Omental fat pad (tissue), 4 donors: ENCODE measurements at places on chromosomes 3 and 15. TPM values are rescaled to one million over a fixed set of nuclear protein-coding genes. Genes with fewer than 3 reads are reported as not detected.

PLXND1 gene
- 82.7 TPM for total RNA-seq

IL17RE gene
- 13.8 TPM for total RNA-seq

BSN gene
- total RNA-seq: 0.25 TPM

TNFAIP8L3 gene
- total RNA-seq: 3.5 TPM

TTLL13 gene
- not detected for total RNA-seq

PSMA4 gene
- 138 TPM for total RNA-seq

GATM gene
- total RNA-seq: 15.1 TPM

AGBL1 gene
- total RNA-seq: not detected

GRCh38 chr15:62647202-62647842 lies 395.2 kb upstream of the TPM1 start:
- DNase-seq: no peak

DNA sequence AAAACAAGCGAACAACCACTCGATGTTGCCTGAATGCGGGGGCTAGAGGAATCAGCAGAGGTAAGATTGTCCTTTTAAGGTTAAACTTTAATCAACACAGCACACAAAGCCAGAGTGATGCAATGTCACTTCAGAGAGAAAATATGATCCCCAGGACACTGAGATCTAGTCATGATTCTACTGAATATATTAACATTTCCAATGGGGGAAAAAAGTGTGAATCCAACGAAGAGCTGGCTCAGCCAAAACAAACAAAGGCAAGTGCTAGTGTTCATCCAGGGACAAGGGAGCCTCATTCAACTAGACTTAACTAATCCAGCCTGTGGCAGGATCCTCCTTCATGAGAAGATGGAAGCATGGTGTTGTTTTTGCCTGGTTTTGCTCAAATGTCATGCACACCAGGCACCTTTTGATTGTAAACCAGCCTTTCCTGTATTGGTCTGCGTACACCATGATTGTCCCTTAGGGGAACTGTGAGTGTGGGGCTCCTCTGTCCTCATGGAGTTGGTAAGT lies 35.8 kb downstream of the SCG5 start:
- no peak for DNase-seq

DNA sequence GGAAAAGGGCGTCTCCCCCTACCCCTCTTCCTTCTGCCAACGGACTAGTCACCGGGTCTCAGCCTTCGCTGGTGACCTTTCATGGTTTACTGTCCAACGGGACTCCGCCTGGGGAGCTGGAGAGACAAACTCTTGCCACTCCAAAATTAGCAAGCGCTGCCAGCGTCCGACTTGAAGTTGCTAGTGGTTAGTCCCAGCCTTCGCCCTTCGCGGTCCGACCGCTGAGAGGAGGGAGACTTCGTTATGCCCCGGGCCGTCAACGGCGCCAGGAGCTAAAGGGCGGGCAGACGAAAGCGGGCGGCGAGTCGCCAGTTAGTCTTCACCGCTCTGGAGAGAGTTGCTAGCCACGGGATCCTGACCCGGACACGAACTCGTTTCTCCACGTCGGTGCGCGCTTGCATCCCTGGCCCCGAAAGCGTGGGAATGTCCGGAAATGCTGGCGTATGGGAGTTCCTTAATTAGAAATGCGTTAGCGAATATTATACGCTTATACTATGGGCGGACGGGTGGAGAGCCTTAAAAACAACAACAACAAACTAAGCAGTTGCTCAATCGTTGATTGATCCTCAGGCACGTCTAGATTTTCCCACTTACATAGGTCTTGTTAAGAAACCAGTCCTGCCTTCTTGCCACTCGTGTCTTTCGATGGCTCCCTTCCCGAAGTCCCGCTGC lies 716 bp downstream of the SMC4 start:
- DNase-seq: peak; percentile 29

GRCh38 chr15:96374499-96374898 lies 44.0 kb downstream of the NR2F2 start:
- DNase-seq: no peak

DNA sequence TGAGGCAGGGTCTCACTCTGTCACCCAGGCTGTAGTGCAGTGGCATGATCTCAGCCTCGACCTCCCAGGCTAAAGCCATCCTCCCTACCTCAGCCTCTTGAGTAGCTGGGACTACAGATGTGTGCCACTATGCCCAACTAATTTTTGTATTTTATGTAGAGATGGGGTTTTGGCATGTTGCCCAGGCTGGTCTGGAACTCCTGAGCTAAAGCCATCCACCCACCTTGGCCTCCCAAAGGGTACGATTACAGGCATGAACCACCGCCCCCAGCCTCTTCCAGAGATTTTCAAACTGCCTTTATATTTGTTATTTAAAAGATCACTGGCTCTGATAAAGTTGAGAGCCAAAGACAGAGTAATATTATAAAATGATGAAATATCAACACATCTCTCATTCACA lies 37.3 kb downstream of the BSN start:
- DNase-seq: no peak

- DNase-seq: no peak
Measured at GRCh38 chr15:82831894-82832600, 22.6 kb downstream of the WHAMM start.

- no peak for DNase-seq
Measured at GRCh38 chr3:61903931-61904657, 342.7 kb downstream of the PTPRG start.

GRCh38 chr15:48582452-48583247 lies 62.9 kb downstream of the FBN1 start:
- DNase-seq: no peak

GRCh38 chr3:127035677-127036076 lies 52.8 kb downstream of the PLXNA1 start:
- peak; percentile 55 for DNase-seq

DNA sequence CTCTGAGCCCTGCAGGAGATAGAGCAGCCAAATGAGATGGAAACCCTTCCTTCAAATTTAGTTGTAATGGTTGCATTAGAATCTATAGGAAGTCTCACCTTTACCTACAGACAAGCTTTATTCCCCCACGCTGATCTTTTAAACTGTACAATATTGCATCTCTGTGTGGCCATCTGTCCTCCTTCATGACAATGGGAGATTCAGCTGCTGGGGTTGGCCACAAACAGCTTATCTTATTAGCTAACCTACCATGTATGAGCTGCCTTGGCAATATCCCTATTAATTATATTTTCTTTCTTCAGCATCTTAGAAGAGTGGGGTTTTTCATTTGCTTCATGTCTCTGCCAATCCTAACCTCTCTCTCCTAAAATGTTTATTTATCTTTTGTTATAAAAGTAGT lies 238.7 kb upstream of the NR2E3 start:
- DNase-seq: no peak

DNA sequence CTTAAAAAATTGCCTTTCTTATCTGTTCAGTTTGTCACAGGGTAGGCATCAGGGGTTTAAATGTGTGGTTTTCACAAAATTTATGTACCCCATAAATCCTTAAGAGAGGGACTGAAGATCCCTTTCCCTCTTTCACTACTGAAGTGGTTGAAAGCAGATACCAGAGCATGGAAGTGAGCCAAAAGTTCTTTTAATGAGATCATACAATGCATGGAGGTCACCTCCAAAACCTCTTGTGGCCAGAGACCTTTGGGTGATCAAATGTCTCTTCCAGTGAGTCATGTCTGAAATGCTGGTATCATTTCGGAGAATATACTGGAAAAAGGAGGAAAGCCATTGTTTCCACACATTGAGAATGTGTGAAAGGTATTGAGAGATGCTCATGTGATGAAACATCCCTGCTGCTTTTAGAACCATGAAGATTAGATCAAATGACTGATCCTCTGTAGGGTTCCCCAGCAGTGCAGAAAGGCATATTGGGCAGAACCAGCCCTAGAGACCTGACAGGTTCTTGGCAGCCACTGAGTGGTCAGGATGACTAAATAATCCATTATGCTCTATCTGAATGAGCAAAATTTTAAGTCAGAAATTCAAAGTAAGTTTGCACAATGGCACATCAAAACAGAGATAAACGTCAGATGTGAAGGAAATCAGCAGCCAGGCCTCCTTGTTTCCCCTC lies 165.8 kb upstream of the SLC2A2 start:
- DNase-seq: no peak

GRCh38 chr3:60158035-60158434 lies 1093.2 kb downstream of the FHIT start:
- no peak for DNase-seq

GRCh38 chr3:132654721-132655120 lies 4.9 kb downstream of the ACAD11 start:
- DNase-seq: no peak

DNA sequence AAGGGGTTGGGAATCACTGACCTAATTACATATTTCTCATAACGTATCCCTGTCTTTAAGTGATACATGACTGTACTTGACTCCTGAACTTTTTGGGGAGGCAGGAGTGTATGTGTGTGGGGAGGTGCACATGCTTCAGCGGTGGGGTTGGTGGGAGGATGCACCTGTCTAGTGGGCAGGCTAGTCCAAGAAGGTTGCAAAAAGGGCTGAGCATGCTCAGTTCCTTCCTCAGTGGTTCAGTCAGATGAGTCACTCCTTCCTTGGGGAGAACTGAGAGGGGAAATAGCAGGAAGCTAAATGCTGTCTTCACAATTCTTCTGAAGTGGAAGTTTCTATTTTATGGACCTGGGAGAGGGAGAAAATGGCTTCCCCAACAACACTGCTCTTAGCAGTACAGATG lies 24.6 kb upstream of the AP4E1 start:
- no peak for DNase-seq

- no peak for DNase-seq
Measured at GRCh38 chr15:26838742-26839460, 28.0 kb upstream of the GABRA5 start.

GRCh38 chr15:43777267-43777914 lies 625 bp upstream of the ELL3 start:
- peak; percentile 59 for DNase-seq

DNA sequence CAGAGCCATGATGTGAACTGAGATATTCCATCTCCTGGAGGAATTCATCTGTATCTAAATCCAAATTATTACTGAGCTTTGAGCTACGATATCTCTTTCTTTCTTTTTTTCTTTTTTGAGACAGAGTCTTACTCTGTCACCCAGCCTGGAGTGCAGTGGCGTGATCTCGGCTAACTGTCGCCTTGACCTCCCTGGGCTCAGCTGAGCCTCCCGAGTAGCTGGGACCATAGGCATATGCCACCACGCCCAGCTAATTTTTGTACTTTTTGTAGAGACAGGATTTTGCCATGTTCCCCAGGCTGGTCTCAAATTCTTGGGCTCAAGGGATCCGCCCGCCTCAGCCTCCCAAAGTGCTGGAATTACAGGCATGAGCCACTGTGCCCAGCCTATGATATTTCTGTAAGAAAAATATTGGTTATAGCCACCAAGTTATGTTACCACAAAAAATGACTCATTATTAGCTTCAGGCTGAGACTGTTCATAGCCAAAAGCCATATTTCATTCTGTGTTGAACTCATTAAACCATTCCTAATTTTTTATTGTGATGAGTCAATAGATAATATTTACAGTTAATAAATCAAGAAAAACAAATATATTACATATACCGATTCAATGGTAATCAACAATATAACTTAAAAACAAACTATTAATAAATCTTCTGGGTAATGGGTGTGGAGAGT lies 27.1 kb upstream of the SLC30A4 start:
- DNase-seq: no peak

- DNase-seq: no peak
Measured at GRCh38 chr3:19065027-19065426, 83.3 kb upstream of the KCNH8 start.

GRCh38 chr3:4314688-4315087 lies 11.5 kb downstream of the SETMAR start:
- no peak for DNase-seq
